ENCODE measurements at places on chromosomes 16 and 17. TPM values are rescaled to one million over a fixed set of nuclear protein-coding genes. Genes with fewer than 3 reads are reported as not detected.

GRCh38 chr16:13939821-13940220, 19.9 kb downstream of the ERCC4 start:
- no peak for DNase-seq

DNA sequence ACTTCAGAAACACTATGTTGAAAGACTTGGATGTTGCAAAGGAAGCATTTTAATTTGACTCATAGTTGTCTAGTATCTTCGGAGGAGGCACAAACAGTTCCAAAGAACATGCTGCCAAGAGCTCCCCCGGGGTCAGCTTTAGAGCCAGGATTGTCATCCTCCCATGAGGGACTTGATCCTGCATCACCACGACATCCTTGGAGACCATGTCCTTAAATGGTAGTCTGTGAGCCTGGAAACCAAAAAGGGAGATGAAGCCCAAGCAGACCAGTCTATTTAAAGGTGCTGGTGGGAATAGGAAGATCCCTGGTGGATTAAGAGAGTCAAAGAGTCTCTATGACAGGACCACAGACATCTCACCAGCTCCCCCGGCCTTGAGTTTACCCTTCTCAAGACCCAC, 33.3 kb upstream of the DYNLRB2 start:
- DNase-seq, result no peak

Gene GLIS2
- total RNA-seq, result 14.3 TPM

- DNase-seq, result no peak
These were observed 62.8 kb downstream of the RABEP1 start for GRCh38 chr17:5344914-5345313.

GRCh38 chr17:39676198-39676819, 8.1 kb downstream of the PNMT start:
- no peak for DNase-seq

Gene ZG16
- total RNA-seq, result not detected

Gene CDK3
- 11.7 TPM for total RNA-seq

DNA sequence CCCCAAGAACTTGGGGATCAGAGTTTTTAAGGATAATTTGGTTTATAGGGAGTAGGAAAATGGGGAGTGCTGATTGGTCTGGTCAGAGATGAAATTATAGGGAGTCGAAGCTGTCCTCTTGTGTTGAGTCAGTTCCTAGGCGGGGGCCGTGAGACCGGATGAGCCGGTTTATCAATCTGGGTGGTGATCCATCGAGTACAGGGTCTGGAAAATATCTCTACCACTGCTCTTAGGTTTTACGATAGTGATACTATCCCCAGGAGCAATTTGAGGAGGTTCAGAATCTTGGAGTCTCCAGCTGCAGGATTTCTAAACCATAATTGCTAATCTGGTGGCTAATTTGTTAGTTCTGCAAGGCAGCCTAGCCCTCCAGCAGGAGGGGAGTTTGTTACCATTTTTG, 403.4 kb downstream of the CDH11 start:
- no peak for DNase-seq

GRCh38 chr16:55687802-55688201, 32.0 kb downstream of the SLC6A2 start:
- no peak for DNase-seq

Data from H9 (cell line).